ENCODE measurements at places on chromosomes 3 and 15.
A peak's percentile ranks its signal among the peaks of the same experiment; 100 is the strongest.

DNA sequence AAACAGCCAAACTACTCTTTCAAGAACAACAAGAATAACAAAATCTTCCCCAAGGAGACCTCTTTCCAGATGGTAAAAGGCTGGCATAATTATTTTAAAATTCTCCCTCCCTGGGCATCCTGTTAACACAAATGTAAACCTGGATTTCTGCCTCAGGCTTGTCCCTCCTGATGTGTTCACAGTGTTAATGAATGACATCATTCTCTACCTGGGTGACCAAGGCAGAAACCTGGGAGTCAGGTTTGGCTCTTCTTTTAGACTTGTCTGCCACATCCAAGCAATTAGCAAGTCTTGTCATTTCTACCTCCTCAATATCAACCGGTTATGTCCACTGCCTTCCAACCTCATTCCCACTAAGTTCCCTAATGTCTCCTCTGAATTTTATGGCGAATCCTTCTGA is 368.7 kb upstream of the TBL1XR1 start:
- no peak for DNase-seq

GRCh38 chr3:65539616-65540015 is 499.1 kb downstream of the MAGI1 start:
- DNase-seq: no peak

DNA sequence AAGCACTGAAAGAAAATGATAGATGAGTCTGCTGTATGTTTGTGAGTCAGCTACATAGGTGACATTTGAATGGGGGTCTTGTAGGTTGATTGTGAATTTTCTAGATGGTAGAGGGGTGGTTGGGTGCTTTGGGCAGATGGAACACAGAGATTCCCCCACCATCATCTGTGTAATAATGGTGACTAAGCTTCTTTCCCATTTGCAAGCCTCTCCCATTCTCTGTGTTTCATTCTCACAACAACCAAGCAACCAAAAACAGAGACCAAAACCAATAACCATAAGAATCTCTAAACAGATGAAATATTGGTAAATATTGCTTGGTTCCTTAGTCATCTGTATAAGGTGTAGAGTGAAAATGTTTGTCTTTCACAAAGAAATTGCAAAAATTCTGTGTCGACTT is 17.8 kb upstream of the UTS2B start:
- no peak for DNase-seq

DNA sequence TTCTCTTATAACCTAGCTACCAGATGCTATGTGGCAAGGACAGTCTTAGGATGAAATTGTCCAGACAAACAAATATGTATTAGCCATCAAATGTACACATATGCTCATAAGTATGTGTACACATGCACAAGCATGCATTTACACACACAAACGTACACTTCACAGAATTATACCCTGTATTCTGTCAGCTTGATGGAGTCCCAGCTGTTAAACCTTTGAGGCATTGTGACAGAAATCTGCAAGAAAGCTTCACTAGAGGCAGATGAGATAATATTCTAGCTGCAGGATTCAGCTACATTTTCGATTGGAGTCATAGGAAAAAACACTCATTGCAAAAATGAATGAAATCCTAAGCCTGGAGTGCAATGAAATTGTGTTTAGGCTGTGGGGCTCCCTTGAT is 110.6 kb downstream of the CHL1 start:
- DNase-seq: no peak

DNA sequence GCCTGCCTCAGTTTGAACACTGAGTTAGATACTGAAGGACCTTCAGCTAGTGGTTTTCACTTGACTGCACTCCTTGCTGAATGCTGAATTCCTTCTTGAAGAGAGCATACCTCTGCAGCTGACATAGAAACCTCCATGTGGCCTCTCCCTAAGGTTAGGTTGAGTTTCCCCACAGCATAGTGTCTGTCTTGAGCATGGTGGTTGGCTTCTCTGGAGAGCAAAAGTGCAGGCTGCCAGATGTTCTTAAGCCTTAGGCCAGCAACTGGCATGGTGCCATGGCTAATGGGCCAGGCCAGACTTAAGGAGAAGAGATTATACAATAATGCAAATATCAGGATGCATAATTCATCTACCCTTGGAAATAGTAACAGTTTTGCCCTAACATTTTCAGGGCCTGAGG is 545.6 kb upstream of the ZNF385D start:
- no peak for DNase-seq

DNA sequence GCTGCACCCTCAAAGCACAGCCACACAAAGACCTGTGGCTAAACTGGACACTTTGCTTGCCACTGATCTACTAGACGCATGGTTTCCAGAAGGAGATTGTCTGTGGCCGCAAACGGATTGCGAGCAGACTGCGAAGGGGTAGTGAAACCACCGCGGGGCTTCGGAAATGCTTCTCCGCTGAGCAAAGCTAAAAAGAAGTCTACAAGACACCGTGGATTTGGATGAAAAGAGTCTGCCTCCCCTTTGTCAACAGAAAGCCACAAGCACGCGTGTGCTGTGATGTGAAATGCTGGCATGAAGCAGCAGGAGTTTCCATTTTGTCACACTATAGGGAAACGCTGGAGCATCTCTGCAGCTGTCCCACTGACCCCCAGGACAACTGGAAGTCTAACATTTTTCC is 63.0 kb downstream of the TMEM44 start:
- no peak for DNase-seq

- DNase-seq: peak; percentile 68
These were observed 24.9 kb downstream of the TMEM207 start for GRCh38 chr3:190424478-190425439.

GRCh38 chr3:37150621-37151020 is 23.8 kb downstream of the LRRFIP2 start:
- DNase-seq: no peak

- no peak for DNase-seq
These were observed 349.4 kb upstream of the SATB1 start for GRCh38 chr3:18774319-18775088.

DNA sequence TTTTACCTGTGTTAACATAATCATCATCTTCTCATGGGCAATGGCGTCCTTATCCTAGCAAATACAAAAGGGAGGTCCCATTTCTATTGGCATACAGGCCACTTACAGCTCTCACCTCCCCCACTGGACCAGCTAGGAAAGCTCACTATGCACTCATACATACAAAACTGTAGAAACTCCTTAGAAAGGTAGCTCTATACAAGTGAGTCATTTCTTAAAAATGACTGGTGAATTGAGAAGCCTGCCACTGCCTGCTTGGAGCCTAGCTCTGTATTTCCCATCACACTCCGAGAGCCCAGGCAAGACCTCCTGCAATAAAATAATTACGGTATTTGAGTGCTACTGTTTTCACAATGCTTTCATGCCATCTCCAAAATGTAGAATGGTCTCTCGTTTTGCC is 321.8 kb downstream of the ULK4 start:
- no peak for DNase-seq

DNA sequence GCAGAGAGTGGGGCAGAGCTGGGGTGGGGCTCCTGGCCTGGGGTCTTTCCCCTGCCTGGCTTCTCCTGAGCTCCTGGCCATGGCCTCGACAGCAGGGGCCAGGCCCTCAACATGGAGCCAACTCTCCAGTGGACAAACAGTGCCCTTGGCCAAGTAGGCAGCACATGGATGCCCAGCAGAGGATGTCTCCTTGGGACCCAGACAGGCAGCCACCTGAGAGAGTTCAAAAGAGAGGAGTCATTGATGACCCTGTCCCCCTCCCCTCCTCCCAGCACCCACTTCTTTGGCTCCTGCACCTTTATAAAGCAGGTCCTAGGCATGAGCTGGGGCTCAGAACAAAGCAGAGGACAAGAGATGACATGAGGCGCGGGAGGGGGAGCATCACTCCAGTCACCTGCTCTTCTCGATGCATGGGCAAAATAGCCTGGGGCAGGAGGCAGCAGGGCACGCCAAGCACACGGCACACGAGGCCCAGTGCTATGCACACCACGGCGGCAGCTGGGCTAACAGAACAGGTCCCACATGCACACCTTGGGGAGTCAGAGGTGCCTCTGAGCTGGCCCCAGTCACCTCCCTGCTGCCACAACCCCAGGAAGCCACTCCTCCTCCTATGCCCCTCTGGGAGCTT is 27.4 kb downstream of the SHISA5 start:
- DNase-seq: no peak

GRCh38 chr3:195093731-195094130 is 177.2 kb downstream of the XXYLT1 start:
- no peak for DNase-seq

- DNase-seq: peak; percentile 53
These were observed 107.7 kb upstream of the RPL32 start for GRCh38 chr3:12948891-12949711.

- no peak for DNase-seq
These were observed at the start of gene ADCY5 for GRCh38 chr3:123448536-123449101. Gene ADCY5 (minus strand): TSS chr3:123449090. CDS start chr3:123448545, 545 bp downstream.

DNA sequence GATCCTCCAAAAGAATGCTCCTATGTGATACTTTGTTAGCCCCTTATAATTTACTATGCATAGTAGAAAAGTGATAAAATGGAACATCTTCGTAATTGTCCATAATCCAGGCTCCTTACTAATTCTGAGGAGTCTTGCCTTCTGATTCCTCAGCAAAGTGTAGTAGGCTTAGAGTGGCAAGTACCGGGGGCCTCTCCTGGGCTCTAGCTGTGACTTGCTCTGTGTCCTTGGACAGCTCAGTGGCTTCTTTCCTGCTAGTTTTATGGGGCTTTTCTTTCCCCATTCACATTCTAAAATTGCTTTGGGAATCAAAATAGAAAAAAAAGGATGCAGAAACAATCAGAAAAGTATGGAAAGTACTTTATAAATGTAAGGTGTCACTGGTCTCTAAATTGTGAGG is 211.0 kb downstream of the RORA start:
- DNase-seq: no peak

GRCh38 chr3:122312826-122313225 is 12.2 kb upstream of the CSTA start:
- peak; percentile 39 for DNase-seq

DNA sequence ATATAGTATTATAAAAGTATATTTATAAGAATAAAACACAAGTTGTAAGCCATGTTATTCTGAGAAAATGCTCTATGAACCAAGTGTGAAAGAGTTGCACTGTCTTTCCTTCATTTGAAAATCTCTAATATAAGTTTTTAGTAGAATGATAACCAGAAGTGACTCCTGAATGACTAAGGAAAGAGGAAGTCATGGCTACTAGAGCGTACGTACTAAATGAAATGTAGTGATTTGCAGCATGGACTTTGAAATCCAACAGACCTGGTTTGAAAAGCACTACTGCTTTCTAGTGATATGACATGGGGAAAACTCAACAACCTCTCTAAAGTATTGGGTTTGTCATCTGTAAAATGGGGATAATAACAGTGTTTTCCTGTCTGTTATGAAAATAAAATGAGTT is 10.3 kb upstream of the DNAJC13 start:
- no peak for DNase-seq

DNA sequence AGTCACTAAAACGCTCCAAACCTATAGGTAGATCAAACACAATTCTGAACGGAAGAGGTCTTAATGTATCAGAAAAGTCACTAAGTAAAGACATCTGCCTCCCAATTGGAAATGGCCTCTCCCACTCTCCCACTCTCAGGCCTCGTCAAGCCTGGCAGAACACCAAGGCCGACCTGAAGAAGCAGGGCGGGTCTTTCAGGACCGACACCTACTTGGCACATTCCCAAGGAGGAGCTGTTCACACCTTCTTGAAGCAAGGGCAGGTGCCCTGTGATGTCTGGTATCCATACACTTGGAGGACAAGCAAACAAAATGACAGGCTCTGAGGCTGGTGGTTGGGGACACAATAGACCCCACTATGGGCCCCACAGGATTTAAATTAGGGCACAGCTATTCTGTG is 30.0 kb downstream of the XXYLT1 start:
- no peak for DNase-seq

- DNase-seq: no peak
These were observed 30.3 kb downstream of the CPN2 start for GRCh38 chr3:194320744-194321243.

DNA sequence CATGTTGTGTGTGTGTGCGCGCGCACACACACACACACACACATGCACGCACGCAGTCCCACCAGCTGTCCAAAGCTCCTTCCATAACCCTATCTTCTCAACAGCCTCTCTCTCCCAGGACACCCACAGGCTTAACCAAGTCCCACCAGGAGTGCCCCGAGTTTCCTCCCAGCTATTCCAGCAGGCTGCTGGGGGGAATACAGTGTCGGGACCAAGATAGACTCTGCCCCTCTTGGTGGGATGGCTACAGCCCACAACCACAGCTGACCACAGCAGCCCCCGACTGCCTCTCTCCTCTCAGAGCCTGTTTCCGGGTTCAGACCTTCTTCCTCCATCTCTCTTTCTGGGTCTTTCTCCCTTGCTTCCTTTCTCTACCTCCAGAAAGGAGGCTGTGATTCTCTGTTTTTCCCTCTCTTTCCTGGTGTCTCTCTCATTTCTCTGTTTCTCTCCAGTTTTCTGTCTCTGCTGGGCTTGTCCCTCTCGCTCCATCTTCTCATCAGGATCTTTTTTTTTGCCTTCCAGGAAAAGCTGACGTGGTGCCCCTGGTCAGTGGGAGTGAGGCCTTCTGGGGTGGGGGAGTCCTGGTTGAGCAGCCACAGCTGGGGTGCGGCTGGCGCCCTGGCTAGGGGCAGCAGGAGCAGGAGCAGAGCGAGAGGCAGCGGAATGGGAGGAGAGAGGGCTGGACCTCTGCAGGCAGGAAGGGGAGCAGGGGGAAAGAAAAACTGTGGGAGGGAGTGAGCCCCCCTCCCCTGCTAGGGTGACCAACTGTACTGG is 3.3 kb upstream of the ISLR start:
- DNase-seq: no peak

GRCh38 chr15:72784456-72784876 is 908 bp upstream of the ADPGK start:
- DNase-seq: no peak

- no peak for DNase-seq
These were observed 57.3 kb downstream of the TAMM41 start for GRCh38 chr3:11789412-11789811.
